Transverse colon (tissue), 4 donors: ENCODE measurements at places on chromosomes 1 and 21.

DNA sequence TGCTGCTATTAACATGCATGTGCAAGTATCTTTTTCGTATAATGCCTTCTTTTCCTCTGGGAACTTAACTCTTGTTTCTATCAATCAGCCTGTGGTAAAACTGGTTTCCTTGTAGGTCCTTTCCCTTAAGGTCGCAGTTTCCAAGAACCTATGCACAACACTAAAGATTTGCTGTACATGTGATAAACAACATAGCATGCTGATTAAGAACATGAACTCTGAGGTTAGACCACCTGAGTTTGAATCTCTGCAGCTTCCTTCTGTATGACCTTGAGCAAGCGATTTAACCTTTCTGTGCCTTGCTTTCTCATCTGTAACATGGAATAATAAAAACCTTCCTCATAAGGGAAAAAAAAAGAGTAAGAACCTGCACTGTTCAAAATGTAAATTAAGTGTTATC lies 186.4 kb downstream of the RYR2 start:
- no peak overlapping the region for H3K4me3 ChIP-seq
- no peaks in the 10 kb centered on the region for H3K4me1 ChIP-seq
- no peaks in the 10 kb centered on the region for H3K27me3 ChIP-seq
- H3K36me3 ChIP-seq, result no peaks in the 10 kb centered on the region
- no peak overlapping the region for H3K27ac ChIP-seq

GRCh38 chr1:27668808-27669723 lies 2.9 kb downstream of the IFI6 start:
- peak overlapping the region; percentile 27 for H3K4me3 ChIP-seq
- no peaks in the 10 kb centered on the region for H3K27me3 ChIP-seq
- peak; percentile 89 for DNase-seq

DNA sequence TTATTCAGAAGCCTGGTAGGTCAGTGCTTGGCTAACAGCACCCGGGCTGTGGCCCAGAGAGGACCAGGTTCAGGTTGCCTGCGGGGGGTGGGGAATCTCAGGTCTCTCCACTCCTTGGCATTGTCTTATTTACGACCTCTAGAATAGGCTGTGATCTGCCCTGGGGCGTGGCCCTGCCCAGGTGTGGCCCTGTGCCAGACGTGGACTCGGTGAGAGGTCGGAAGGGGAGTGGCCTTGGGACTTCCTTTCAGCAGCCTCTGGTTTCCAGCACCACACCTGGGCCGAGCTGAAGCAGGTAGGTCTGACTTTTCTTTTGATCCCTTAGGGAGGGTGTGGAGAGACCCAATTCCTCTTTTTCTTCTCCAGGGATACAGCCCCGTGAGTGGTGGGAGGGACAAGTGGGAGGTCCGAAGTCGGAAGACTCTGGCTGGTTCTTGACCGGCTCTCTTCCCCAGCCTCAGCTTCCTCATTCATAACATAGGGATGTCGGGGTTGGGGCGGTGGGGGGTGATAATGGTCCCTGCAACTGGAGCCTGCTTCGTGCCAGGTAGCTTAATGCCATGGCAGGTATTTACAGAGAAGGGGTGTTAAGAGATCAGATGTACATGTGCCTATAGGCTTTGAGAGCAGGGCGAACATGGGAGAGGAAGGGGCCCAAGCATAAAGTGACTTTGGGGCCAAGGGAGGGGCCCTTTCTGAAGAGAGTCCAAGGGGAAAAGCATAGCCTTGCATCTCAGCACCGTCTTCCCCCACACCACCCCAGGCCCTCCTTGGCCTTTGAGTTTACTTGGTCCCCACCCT lies 16.5 kb downstream of the ACOT11 start:
- peak overlapping the region; percentile 87 for H3K27ac ChIP-seq
- H3K27me3 ChIP-seq, result no peaks in the 10 kb centered on the region
- peak overlapping the region; percentile 33 for H3K4me3 ChIP-seq
- peak; percentile 95 for DNase-seq
- no peaks in the 10 kb centered on the region for H3K36me3 ChIP-seq

DNA sequence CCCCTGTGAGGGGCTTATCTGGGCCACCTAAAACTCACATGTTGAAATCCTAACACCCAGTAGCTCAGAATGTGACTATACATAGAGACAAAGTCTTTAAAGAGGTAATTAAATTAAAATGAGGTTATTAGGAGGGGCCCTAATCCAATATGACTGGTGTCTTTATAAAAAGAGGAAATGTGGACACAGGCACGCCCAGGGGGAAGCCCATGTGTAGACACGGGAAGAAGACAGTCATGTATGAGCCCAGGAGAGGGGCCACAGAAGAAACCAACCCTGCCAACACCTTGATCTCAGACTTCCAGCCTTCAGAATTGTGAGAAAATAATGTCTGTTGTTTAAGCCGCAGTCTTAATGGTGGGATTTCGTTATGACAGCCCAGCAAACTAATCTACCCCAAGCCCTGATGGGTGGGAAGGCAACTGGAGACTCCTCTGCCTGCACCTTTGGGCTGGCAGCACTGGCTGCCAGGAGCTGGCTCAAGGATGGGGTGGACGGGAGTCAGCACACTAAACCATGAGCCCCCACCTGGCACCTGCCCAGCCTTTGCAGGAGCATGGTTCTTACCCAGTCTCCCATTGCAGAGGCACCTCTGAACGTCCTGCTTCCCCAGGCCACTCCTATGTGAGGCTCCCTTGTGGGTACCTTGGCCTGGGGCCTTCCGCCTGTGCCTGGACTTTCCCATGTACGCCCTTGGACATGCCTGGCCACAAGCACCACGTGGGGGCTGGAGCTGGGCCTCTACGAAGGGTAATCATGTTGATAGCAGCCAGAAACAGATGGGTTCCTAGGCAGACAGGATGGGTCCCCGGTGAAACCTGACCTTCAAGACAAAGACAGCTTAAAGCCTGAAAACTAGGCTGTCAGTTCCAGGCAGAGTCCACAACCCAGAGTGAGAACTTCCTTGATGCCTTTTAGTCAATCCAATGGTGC lies 57.1 kb upstream of the DMRTB1 start:
- no peaks in the 10 kb centered on the region for H3K36me3 ChIP-seq
- H3K4me1 ChIP-seq, result no peaks in the 10 kb centered on the region
- no peak for DNase-seq
- H3K4me3 ChIP-seq, result no peak overlapping the region
- no peaks in the 10 kb centered on the region for H3K27me3 ChIP-seq
- no peak overlapping the region for H3K27ac ChIP-seq
